NCI-H774 (cell line): ENCODE measurements at places on chromosomes 6 and 20.

DNA sequence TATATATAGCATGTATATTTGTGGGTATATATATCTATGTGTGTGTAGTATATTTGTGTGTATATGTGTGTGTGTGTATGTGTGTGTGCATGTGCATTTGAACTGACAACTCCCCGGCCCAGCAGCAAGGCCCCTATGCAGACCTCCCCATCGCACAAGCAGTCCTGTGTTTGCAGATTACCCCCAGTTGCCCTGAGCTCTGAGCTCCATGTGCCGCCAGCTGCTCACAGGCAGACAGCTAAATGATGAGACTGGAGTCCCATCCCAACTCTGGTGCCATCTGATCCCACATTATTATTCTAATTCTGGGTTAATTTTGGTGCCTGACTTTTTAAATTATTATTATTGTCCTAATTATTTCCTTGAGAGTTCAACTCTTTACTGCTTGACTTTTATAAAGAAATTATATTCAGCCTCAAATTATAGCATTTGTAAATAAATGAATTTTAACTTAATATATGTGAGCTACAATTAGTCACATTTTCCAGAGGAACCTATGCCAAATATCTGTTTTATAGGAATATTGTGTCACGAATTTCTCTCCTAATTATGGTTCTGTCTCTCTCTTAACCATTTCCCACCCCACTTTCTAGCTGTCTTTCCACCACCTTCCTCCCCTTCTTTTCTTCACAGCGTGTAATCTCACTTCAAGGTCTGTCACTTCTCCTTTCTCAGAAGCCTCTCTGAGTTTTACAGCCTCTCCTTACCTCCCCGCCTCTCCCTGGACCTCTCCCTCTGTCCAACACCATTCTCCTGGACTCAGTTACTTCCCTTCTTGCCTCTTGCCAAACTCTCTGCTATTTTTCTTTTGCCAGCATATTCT, 90.6 kb upstream of the SYNDIG1 start:
- DNase-seq = no peak

DNA sequence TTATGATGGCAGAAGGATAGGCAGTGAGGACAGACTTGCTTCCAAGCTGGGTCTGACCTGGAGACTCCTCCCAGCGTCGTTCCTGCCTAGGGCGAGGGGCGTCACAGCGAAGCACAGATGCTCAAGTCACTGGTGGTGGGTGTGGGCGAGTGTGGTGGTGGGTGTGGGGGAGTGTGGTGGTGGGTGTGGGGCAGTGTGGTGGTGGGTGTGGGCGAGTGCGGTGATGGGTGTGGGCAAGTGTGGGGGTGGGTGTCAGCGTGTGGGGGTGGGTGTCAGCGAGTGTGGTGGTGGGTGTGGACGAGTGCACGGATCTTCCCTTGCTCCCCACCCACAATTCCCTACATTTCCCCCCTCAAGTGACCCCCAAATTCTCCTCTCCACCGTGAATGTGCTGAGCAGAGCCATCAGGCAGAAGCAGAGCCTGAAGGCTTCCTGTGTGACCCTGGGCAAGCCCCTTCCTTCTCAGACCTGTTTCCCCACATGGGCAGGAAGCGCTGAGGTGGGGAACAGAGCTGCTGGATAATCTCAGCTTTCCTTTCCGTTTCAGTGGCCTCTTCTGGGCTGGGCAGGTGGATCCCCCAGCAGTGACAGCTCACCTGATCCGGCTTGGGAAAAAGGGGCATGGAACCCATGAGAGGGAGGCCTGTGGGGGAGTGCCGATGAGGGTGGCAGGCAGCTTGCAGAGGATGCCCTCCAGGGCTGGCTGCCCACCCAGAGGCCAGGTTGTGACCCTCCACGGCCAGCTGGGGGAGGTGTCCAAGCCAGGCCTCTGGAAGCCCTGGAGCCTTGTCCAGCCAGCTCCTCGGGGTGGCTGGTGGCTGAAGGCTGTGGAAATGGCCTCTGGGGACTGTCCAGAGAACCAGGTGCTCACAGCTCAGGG, 42.9 kb downstream of the RSPO4 start:
- DNase-seq = no peak

GRCh38 chr20:20872428-20872827, 160.0 kb upstream of the RALGAPA2 start:
- no peak for DNase-seq

- DNase-seq = no peak
Observed at GRCh38 chr6:20892365-20892764, 358.1 kb downstream of the CDKAL1 start.

DNA sequence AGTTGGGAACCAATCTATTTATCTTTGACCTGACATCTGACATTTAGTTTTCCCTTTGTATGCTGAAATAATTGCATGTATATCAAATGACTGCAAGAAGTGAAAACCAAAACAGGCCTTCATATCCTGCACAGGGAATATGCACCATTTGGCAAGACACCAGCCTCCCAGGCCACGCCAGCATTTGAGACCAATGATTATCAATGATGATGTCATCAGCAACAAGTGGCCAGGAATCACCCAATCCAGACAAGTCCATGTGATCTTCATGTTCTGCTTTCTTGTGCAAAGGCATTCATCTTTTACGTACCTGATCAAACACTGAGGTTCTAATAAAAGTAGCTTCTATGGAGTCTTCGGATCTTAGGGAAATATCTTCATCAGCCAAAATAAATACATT, 107.4 kb upstream of the TENT5A start:
- no peak for DNase-seq

- no peak for DNase-seq
Observed at GRCh38 chr6:159665868-159666635, 27.0 kb downstream of the SOD2 start.

DNA sequence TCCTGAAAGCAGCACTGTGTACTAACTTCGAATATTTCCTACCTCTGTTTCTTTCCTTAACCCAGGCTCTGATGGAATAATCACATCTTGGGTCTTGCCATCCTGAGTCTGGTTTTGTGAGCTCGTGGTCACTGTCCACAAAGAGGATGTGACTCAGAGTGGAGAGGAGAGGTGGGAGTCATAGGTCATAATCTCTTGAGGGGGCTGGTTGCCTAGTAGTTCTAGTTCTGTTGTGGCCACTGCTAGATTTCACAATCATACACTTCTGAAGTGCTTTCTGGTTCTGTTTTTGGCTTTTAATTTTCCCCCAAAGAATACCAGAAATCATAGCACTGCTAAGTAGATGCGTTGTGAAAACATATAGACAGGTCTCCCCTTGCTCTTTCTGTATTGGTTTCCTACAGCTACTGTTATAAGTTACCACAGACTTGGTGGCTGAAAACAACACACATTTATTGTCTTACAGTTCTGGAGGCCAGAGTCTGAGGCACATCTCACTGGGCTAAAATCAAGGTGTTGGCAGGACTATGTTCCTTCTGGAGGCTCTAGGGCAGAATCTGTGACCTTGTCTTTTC, 102.8 kb downstream of the NRSN1 start:
- DNase-seq = no peak

DNA sequence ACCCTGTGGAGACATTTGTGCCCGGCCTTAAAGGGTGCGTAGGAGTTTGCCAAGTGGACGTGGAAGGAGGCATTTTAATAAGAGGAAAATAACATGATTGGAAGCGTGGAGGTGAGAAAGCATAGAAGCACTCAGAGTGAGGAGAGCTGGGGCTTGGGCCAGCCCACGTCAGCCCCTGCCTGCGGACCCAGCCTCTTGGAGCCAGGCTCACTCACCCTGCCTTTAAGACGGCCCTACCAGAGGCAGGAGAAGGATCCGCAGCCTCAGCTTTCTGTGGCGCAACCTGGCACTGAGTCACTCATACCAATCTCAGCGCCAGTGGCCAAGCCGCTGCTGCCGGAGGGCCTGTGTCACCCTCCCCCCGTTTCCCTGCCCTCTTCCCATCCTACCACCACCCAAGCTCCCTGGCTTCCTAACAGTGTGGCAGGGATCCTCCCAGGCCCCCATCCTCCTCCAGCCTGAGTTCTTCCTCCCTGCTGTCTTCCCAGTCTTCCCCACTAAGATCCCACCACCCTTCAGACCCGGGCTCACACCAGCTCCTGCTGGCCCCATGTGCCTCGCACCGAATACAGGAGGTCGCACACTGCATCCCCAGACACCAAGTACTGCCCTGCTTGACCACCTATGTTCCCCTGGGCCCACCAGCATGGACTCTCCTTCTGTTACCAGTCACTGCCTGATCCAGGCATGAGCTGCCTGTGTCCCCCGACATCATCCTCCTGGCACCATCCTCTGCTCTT, 285.2 kb downstream of the UST start:
- DNase-seq = no peak

GRCh38 chr6:142722012-142722411, 223.0 kb downstream of the HIVEP2 start:
- DNase-seq = no peak

DNA sequence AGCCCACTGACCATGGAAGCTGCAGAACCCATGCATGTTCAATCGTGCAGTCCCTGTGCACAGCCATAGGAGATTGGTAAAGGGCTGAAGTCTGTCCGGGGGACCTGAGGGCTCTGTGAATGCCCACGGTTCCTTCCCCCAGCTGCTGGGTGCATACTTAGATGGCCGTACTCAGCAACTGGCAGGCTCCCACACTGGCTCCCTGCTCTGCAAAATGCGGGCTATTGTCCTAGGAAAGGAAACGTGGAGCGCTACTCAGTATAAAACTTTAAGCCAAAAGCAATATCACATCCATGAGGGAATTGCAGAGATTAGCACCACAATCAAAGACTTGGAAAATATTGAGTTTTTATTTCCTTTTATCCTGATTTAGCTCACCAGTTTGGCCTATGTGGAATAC, 202.0 kb downstream of the WDR27 start:
- no peak for DNase-seq

GRCh38 chr20:2469991-2470422, 582 bp downstream of the SNRPB start:
- DNase-seq = peak; percentile 39

- no peak for DNase-seq
Observed at GRCh38 chr20:38434301-38434741, 807 bp downstream of the SNHG17 start.

DNA sequence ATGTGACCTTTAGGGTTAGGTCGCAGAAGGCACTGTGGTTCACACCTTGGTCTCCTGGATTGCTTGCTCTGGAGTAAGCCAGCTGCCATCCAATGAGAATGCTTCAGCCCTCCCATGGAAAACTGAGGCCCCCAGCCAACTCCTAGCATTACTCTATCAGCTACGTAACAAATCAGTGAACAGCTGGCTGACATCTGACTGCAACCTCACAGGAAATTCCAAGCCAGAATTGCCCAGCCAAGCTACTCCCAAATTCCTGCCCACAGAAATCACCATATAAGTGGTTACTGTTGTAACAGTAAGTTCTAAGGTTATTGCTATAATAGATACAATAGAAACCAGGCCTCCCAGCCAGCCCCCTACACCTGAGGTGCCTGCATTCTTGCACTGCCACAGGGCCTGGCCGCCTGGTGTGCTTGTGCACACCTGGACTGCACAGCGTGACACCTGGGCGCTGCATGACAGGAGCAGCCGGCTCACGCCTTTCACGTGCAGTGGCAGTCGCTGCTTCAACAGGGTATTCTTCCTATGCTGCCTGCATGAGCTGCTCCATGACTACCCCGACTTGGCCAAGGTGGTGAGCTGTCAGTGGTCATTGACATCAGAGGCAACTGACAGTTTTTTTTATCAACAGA, 429.7 kb upstream of the RUNX2 start:
- DNase-seq = no peak

DNA sequence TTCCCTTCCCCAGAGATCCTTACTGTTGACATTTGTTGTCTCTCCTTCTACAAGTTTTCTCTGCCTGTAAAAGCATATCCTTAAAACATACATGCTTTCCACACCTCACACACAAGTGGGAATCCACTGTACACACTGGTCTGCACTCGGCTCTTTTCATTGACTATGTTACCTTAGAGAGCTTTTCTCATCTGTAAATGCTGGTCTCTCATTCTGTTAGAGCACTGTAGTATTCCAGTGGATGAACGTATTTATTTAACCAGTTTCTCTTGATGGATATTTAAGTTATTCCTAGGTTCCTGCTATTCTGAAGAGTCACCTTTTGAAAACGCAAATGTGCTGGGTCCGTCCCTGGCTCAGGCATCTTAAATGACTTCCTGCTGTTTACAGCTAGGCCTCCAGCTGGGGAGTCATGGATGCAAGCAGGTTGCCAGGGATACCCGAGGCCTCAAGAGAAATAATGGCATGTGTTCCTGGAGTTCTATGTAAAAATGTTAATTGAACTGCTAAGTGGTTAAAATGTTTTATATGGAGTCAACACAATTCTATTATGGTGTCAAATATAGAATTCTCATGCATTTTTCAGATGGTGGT, 61.1 kb upstream of the TGM3 start:
- DNase-seq = peak; percentile 52

- no peak for DNase-seq
Observed at GRCh38 chr6:84466511-84466910, 239.1 kb upstream of the CEP162 start.

DNA sequence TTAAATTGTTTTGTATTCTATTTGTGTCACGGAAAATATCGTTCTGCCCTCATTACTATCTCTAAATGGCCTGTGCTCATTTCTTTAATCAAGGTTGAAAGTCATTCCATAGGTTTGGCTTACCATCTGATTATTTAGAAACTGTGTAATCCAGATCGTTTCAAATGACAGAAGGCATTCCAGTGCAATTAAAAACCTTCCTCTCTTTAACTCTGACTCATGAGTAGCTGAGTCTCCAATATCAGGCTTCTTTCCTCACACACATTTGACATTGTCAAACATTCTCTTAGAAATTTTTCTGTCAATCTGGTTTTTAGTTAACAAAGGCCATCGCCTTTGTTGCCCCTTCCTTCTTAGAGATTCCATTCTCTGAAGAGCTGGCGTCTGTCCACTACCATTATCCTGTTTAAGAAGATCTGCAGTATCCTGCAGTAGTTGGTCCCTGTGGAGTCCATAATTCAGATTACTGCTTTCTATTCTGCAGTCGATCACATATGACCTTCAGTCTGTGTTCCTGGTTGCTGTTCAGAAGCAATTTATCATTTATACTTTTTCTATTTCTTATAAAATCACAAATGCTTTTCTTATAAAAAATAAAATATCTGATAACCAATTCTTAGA, 3.9 kb upstream of the TRDN start:
- no peak for DNase-seq

DNA sequence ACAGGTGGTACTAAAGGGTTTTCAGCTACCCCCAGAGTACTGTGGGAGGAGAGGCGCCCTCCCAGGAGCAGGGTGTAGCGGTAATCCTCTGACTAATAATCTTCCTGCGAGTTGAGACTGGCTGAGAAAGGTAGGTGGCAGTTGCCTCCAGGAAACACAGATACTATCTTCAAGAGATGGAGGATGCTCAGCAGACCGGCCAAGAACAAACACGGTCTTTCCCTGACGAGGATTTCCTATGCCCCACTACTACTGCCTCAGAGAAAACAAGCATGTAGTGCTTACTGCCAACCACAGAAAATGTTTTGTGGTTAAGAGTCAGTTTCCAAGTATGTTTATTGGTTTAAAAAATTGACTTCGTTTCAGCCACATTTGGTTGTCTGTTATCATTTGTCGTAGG, 26.8 kb downstream of the C6orf89 start:
- DNase-seq = no peak

GRCh38 chr20:2093159-2093781, 8.4 kb upstream of the STK35 start:
- DNase-seq = no peak
